ENCODE measurements at places on chromosomes 13 and 19.
A peak's percentile ranks its signal among the peaks of the same experiment; 100 is the strongest.

DNA sequence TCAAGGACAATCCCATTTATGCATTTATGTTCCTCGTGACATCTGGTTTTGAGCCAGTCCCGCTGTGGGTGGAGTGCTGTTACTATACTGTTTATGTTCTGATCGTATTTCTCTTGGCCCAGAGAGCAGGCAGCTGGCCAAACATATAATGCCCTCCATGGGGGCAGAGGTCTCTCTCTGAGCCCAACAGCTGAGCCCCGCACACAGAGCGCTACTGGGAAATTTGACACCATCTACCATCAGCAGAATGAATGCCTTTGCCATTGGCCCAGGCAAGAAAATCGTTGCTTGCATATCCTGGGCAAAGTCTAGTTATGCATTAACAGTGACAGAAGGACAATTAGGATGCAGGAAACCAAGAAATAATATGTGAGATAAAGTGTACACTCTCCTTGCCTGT, 126.8 kb upstream of the CACNA1A start:
- DNase-seq, result no peak

- DNase-seq, result no peak
These were observed 67.9 kb downstream of the CCDC70 start for GRCh38 chr13:51929699-51930098.

DNA sequence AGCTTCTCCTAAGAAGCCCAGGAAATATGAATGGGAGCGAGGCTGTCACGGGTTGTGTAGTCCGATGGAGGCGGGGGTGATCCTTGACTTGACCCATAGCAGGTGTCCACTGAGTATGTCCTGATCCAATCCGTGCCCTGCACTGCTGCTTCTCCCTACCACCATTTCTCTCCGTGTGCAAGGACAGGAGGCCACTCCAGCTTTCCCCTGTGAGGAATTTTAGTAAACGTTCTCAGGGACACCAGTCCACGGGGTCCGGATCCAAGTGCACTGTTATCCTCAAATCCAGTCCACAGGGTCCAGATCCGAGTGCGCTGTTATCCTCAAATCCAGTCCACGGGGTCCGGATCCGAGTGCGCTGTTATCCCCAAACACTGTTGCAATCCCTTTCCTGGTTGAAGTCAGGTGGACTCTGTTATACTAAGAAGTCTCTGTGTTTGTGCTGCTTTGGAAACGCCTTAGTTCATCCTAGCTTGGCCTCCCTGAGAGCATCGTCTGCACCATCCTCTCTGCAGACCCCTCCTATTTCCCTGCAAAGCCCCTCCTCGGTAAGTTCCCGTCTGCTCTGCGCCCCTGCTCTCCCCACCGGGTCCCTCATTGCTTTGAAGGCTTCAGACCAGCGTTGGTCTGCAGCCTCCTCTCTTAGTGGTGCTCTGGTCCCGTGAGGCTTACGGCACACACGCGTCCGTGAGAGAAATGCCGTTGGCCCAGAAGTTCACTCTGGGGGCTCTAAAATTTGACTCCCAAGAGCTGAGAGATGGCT, 303.5 kb downstream of the TEX29 start:
- no peak for DNase-seq

GRCh38 chr19:30311911-30312310, 60.3 kb upstream of the ZNF536 start:
- DNase-seq, result no peak

DNA sequence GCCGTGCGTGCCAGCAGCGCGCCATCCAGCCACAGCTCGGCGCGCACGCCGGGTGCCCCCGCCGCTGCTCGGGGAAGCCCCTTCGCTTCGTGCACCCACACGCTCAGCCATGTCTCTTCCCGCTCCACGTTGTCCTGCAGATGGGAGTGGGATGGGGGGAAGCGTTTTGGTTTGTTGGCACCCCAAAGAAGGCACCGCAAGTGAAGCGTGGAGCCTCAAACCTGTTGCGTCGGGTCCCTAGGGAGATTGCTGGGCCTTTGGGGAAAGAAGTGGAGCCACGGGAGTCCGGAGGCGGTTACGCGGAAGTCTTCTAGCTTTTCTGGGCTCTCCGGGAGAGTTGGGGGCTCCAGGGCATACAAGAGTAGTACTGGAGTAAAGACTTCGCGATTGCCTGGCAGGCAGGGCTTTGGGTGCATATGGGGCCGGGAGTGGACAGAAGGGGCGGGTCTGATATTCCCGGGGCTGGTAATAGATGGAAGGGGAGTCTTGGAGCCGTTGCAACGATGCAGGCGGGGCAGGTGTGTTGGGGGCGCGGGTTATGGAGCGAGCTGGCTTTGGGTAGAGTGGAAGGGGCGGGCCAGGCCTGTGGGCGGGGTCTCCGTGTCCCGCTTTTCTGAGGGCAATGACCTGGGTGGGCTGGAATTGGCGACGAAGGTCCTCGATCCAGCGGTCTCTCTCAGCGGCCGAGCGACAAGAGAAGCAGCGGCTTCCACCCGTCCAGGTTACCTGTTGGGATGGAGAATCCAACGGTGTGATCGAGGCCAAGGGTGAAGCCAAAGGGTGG, 6.5 kb downstream of the RASAL3 start:
- DNase-seq, result no peak

DNA sequence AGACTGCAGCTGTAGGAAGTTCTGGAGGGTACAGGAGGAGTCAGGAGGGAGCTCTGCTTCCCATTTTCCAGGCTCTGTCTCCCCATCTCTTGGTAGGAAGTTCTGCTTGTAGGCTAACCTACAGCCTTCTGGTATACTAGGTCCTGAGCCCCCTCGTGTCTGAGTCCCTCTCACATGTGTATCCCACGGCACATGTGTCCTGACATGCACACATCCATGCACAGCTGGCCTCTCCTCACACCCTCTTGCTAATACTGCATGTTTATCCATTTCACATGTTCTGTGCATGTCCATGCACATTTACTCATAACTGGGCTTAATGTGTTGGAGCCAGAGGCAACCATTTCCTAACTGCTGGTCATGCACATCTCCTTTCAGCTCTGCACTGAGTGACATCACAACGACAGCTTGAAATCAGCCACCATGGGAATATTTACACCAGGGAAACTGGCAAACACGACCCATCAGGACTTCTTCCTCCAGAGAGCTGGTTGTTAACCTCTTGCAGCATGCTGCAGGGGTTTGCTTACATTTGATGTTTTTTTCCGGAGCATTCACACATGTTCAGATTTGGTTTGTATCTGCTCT, 3.0 kb downstream of the CD209 start:
- no peak for DNase-seq

GRCh38 chr19:34041925-34042521, 130.3 kb upstream of the LSM14A start:
- DNase-seq, result peak; percentile 61

GRCh38 chr19:8304841-8305621, 3.1 kb downstream of the CD320 start:
- no peak for DNase-seq

DNA sequence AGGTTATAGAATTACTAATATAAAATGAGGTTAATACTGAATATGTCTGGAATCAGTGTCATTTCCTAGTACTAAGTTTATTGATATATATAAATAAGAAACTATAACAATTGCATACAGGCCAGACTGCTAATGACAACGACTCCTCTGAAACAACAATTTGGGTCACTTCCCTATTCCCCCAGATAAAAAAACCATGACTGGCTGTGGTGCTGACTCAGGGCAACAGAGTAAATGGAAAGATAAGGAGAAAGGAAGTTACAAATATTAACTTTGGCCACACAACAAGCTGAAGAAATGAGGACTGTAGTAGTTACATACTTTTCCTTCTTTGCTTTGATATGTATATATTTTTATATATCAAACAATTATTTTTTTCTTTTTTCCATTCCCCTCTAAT, 263.7 kb upstream of the PCDH9 start:
- DNase-seq, result no peak

- no peak for DNase-seq
These were observed 16.8 kb upstream of the SLC35E1 start for GRCh38 chr19:16588824-16589577.

DNA sequence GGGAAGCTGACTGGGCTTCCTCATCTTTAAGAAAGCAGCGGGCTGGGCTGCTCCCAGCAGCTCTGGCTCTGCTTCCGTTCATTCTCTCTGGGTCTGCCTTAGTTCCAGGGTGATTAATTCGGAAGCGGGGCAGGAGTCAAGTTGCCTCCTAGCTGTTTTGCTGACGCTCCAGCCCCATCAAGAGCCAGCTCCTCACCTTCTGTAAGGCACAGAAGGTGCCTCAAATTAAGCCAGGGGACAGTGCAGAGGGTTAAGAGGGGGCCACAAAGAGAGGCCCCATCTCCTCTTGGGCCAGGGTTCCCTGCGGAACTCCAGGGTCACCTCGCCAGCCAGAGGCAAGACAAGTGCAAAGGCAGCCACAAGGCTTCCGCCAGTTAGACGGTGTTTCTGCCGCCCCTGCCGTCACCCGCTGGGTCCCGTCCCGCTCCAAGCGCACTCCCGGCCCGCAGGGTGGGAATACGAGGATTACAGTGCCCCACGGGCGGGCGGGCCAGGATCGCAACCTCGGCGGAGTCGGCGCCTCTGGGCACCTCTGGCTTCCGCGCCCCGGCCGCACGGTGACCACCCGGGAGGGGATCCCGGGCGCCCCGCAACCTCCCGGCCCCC, 508 bp downstream of the SLC15A1 start:
- no peak for DNase-seq

DNA sequence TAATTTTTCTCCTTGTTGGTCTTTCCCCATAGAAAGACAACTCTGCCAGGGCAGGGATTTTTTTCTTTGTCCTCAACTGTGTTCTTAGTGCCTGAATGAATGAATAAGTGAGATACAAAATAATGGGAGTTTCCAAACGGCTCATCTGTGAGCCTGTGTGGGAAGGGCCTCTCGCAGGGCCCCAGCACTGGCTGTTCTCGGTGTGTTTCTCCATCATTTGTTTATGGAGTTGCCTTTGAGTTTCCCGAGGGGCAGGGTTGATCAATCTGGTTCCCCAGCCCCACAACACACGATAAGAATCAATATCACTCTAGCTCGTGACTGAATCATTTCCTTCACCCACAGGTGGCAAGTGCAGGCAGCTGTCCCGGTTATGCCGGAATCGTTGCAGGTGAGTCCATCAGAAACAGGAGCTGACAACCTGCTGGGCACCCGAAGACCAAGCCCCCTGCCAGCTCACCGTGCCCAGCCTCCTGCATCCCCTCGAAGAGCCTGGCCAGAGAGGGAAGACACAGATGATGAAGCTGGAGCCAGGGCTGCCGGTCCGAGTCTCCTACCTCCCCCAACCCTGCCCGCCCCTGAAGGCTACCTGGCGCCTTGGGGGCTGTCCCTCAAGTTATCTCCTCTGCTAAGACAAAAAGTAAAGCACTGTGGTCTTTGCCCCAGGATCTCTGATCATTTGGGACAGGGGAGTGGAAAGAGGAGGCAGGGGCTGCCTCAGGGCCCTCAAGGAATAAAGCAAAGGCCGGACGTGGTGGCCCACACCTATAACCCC, 14.9 kb downstream of the FXYD5 start:
- DNase-seq, result no peak

- DNase-seq, result no peak
These were observed 39.2 kb upstream of the FGF14 start for GRCh38 chr13:102441085-102441484.

Data from activated CD4-positive, alpha-beta T cell treated with anti-CD3 and anti-CD28 coated beads, Interleukin-2, amount 50 U/mL, for 4 hours (primary cell).